Fibroblast of the aortic adventitia (primary cell): ENCODE measurements at places on chromosomes 11 and 22.

- no peak for DNase-seq
These were observed 459.5 kb upstream of the CNTN5 start for GRCh38 chr11:98561252-98561651.

DNA sequence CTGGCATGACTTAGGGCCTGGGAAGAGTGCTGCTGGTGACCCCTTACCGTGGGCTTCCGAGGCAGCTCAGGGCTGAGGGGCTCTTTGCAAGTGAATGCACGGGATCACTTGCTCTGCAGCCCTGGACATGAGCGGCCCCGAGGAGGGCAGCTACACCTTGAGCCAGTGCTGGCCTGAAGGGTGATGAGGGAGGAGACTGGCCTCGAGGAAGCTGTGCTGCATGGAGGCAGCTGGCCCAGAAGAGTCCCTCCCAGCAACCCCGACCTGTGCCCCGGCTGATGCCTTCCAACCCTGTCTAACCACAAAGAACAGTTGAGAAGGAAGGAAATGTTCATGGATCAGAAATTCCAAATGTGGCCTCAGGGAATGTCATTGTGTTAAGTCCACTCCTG is 45.2 kb downstream of the TBX1 start:
- no peak for DNase-seq

- DNase-seq: peak; percentile 81
These were observed 7.5 kb upstream of the C11orf97 start for GRCh38 chr11:94504689-94505293.

- DNase-seq: no peak
These were observed 71.7 kb downstream of the PAK1 start for GRCh38 chr11:77402218-77402556.

DNA sequence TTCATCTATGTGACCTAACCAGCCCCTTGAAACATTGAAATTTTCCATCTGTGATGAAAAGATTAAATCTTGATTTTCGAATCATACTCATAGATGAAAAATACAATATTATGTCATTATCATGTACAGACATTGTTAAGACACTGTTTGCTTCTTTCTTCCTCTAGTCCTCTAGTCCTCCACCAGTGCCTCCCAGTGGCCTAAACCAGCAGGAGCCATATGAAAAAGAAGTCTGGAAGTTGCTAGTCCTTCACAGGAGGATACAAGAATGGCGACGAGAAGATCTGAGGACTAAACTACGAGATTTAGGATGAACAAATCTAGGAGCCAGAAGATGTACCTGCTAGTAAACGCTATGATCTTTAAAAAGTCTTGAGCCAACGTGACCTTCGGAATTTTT is 134.1 kb downstream of the SLC17A6 start:
- DNase-seq: no peak

GRCh38 chr11:126924376-126925040 is 76.1 kb downstream of the KIRREL3 start:
- DNase-seq: no peak

DNA sequence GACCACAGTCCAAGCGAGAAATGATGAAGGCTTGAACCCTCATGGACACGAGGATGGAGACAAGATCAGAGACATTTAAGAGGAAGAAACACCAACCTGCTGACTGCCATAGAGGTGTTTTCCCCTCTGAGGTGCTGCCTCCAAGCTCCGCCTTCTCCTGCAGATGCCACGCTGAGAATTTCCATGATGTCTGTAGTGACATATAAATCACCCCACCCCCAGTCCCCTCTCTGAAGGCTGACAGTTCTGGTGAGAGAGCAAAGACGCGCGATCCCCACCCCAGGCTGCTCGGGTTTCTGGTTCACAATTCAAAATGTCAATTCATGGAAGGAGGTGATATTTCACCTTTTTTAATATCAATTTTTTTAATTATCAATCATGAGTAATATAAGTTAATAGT is 28.2 kb downstream of the LRRC32 start:
- DNase-seq: no peak

DNA sequence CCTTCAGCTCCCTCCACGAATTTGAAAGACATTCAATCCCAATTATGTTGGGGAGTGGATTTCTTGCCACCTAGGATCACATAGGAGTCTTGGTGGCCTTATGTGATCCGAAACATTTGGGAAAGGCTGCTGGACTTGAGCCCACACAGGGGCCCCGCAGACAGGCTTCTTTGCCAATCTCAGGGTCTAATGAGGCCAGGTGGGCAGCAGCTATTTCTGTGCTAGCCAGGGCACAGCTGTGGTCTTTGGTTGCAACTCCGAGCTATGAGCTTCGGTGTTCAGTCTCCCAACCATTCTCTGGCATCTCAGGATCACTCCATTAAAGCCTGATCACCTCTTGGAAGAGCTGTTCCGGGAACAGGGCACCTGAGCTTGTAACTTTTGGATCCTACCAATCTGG is 84.4 kb downstream of the TP53I11 start:
- no peak for DNase-seq

DNA sequence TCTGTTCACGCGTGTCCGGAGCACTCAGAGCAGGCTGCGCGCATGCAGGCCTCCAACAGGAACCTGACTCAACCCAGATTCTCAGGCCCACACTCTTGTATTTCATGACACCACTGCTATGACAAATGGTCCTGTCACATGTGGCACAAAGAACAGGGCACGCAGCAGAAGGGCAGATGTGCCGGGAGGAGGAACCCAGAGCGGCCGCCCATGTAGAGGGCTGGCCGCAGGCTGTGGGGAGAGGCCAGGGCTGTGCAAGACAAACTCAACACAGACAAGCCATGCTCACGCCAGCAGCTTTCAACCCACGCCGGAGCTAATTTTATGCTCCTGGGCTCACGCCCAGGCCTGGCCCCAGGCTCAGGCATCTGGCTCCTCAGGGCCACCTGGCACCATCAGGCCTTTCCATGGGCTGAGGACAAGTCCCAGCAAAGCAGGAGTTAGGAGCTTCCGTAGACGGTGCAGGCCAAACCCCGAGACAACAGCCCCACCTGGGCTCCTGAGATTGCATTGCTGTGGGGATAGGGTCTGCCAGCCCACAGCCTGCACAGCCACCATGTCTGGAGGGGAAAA is 40.0 kb downstream of the DUSP8 start:
- peak; percentile 72 for DNase-seq

GRCh38 chr22:29799217-29799680 is 32.1 kb downstream of the UQCR10 start:
- DNase-seq: peak; percentile 96

- DNase-seq: no peak
These were observed 68.7 kb upstream of the GDPD4 start for GRCh38 chr11:77370217-77370616.

- no peak for DNase-seq
These were observed 159.7 kb downstream of the DBX1 start for GRCh38 chr11:20000351-20001134.

GRCh38 chr11:45333001-45333971 is 47.1 kb upstream of the SYT13 start:
- peak; percentile 46 for DNase-seq

DNA sequence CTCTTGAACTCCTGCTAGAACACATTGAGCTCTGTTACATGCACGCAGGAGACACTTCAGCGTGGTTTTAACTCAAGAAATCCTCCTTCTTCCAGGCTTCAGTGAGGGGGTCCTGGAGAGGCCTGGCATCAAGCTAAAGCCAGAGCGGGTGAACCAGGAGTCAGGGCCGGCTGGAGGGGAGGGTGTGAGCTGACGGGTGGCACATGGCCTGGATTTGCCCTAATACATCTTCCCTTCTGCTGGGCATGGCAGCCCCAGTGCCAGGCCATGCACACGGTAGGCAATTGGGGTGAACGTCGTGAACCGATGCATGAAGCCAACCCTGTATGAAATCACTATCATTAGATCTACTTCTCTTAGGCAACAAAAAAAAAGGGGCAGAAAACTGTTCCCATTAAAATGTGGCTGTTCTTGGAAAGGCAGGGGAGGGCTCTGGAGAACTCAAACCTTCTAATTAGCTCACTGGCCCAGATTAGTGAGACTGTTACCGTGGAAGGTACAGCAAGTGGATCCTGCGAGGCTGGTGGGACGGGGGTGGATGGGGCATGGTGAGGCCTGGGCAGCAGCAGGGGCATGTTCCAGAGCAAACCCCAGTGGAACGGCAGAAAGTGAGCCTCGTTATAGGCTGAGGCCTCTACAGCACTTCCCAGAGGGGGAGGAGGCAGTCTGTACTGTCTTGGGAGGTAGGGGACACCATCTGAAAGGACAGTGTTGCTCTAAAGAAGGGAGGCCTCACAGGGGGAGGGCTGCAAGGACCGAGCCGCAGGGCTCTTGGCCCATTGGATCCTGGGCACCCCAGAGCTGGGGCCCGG is 10.6 kb downstream of the IFT27 start:
- DNase-seq: no peak

DNA sequence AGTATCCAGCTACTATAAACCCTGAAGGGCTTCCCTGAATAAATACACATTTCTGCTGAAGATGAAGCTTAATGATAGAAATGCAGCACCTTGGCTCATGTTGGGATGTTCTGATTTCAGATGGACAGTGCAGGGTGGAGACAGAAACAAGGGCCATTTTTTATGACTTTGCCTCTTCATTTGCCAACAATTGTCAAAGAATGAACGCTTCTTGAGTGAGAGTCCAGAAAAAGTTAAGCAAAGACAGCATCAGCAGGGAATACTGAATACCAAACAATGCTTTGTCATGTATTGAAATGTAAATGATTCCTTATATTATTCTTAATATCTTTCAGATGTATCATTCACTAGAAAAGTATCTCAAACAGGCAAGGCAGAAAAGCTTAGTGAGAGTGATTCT is 84.9 kb downstream of the TRPC6 start:
- no peak for DNase-seq

GRCh38 chr11:120908461-120909181 is 115.3 kb upstream of the TBCEL start:
- DNase-seq: no peak

DNA sequence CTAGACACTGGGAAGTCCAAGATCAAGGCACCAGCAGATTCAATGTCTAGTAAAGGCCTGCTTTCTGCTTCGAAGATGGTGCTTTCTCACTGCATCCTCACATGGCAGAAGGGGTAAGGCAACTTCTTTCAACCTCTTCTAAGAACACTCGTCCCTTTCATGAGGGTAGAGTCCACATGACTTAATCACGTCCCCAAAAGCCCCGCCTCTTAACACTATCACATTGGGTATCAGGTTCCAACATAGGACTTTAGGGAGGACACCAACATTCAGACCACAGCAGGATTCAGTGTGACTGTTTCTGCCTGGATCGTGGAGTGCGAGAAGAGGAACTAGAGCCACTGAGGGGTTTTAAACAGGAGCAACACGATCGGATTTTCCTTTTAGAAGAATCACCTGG is 3.7 kb upstream of the TIRAP start:
- DNase-seq: no peak

DNA sequence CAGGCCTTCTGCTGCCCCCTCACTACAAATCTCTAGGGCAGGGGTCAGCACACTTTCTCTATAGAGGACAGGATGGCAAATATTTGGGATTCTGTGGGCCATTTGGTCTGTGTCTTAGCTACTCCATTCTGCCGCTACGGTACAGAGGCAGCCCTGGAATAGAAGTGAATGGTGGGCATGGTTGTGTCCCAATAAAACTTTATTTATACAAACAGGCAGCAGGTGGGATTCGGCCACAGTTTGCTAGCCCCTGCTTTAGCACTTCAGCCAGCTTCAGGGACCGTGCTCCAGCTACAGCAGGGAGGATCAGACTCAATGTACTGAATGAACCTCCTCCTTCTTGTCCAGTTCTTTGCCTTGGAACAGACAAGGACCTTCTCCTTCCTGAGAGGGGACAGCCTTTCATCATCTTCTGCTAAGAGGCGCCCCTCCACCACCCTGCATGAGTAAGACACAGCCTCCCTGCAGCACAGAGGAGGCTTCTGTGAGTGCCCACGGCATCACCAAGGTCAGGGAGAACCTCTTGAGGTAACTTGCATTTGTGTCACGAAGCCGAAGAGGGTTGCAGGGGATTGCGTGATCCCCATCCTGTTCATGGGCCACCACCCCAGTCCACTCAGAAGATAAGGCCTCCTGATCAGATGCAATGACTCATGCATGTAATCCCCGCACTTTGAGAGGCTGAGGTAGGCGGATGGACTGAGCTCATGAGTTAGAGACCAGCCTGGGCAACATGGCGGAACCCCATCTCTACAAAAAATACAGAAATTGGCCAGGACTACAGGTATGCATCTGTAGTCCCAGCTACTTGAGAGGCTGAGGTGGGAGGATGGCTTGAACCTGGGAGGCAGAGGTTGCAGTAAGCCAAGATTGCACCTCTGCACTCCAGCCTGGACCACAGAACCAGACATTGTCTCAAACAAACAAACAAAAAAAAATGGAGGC is 4.6 kb downstream of the C11orf24 start:
- peak; percentile 12 for DNase-seq

DNA sequence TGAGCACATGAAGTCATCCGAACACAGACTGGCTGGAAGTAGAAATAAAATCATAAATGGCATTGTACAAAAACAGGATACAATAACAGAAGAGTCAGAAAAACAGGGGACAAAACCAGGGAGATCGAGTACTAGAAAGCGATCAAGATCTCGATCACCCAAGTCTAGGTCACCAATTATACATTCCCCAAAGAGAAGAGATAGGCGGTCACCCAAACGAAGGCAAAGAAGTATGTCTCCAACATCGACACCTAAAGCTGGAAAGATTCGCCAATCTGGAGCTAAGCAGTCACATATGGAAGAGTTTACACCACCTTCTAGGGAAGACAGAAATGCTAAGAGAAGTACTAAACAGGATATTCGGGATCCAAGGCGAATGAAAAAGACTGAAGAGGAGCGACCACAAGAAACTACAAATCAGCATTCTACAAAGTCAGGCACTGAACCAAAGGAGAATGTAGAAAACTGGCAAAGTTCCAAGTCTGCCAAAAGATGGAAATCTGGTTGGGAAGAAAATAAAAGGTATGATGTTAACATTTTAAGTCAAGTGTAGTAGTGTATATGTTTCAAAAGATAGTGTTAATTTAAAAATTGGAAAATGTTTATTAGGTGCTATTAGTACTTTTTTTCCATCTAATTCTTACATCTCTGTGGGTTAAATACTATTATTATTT is 9.4 kb downstream of the PCF11 start:
- DNase-seq: no peak

- DNase-seq: no peak
These were observed 17.5 kb downstream of the TSKU start for GRCh38 chr11:76800466-76801200.

DNA sequence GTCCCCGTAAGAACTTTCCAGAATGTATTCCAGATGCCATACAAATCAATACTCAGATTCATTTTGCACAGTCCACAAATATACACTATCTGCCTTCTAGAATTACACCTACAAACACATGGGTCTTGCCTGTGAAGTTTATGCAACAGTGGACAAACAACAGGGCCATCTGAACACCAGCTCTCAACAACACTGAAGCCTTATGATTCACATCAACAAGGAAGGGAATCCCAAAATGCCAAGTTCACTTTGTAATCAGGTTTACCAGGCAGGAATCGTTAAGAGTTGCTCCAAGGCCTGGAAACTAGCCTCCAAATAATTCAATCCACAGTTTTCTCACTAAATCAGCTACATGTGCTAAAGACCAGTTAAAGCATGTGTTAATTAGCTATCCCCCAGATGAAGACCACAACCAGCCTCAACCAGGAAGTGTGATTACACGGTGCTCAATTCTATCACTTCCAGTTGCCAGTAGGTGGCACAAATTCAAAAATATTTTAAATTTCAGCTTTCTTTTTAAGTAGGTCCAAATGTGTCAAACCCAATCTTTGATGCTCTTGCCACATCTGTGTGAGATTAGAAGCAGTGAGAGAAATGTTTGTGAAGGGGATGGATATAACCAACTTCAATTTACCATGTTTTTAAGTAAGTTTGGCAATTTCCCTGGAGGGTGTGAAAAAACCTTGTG is 139.1 kb upstream of the BDNF start:
- peak; percentile 52 for DNase-seq
